ENCODE measurements at places on chromosomes 3 and 15.

- DNase-seq, result no peak
Measured at GRCh38 chr3:157023226-157023625, 136.7 kb downstream of the CCNL1 start.

- DNase-seq, result peak; percentile 50
Measured at GRCh38 chr15:50302581-50302980, 37.1 kb upstream of the HDC start.

DNA sequence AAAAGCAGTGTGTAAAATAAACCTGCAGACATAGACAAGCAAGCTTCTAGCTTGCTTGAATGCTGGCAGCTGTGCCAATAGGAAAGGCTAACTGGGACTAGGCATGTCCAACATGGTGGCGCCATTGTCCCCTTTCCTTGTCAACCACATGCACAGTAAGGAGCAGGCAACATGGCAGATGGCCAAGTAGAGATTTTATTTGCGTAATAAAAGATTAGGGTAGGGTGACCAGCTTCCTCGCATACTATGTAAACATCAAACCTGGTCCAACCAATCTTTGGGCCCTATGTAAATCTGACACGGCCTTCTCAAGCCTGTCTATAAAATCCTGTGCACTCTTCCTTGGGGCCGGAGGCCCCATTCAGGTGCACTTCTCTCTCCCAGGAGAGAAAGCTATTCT is 575.4 kb upstream of the GOLIM4 start:
- no peak for DNase-seq

GRCh38 chr3:100334488-100335351 is at the start of gene NIT2:
Gene NIT2 (plus strand): TSS chr3:100334757. CDS start chr3:100334792, 35 bp downstream.
- DNase-seq, result peak; percentile 94

DNA sequence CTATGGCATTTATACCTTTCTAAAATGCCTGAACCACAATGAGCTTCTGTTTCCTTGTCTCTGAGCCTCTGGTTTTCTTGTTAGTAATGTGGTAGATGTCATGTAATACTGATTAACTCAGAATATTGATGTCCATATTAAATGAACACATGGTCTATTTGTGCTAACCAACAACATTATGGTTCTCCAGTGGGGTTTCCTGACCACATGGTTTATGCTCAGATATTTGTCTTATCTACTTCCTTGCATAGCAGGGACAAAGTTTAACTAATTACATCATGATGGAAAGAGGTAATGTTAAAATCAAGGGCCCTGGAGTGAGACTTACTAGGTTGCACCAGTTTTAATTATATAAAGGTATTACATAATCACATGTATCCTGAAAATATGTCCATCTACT is 62.6 kb upstream of the SCN10A start:
- DNase-seq, result no peak

DNA sequence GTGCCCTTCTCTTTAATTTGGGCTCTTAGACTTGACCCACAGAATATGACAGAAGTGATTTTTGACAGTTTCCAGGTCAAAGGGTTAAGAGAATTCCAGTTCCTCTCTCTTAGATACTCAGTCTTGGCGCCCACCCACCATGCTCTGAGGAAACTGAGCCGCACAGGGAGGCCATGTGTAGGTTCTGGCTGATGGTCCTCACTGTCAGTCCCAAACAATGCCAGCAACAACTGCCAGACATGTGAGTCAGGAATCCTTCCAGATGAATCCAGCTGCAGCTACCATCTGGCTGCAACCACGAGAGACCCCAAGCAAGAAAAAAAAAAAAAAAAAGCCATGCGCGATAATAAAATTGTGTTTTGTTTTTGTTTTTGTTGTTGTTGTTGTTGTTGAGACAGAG is 326.6 kb downstream of the MAGI1 start:
- no peak for DNase-seq

DNA sequence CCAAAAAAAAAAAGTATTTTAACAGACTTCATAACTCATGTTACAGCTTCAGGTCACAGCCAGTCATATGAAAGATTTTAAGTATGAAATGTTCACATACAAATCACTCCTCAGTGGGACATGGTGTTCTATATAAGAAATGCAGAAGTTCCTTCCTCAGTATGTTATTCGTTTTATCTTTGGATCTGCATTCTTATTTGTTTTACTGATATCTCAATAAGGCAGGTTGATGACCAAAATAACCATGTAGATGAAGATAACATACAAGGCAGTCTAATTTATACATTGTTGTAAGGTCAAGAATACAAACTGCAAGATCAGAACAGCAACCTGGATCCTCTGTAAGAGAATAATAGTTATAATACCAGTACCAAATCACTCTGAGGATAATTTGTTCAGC is 75.6 kb downstream of the CHAC1 start:
- no peak for DNase-seq

GRCh38 chr15:29669823-29670222 is 152.4 kb downstream of the TJP1 start:
- DNase-seq, result no peak

DNA sequence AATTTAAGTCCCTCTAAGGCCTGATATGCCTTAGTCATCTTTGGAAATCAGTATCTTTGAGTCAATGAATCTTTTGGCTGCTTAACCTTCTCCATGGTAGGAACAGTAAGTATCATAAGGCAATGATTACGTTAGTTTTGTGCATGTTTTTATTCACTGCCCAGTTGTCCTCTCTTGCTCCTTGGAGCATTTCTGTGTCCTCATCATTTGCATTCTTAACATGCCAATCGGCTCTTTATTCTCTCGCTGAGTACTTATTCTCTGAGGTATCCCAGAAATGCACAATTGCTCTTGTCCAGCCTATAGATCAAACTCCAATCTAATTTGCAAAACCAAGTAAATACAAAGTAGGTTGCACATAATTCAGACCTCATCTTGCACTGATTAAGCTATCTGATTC is 405.0 kb upstream of the IL12A start:
- DNase-seq, result no peak

GRCh38 chr3:15783361-15783969 is 14.3 kb downstream of the ANKRD28 start:
- no peak for DNase-seq

- DNase-seq, result no peak
Measured at GRCh38 chr3:27311400-27311799, 57.8 kb downstream of the NEK10 start.

DNA sequence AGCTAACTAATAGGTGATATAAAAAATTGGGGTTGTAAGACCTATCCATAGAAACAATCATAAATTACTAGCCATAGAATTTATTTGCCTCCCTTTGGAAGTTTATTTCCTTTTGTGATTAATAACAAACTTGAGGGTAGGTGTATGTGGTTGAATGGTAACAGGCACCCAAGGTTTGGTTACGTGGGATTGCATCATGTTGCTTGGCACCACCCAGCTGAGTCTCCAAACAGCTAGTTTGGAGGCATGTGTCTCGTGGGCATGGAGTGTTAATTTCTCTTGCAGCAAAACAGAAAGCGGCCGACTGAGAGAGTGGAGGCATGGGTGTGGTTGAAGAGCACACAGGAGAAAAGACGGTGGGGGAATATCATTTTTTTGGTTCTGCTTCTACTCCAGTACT is 441.4 kb downstream of the CNTN4 start:
- DNase-seq, result no peak

DNA sequence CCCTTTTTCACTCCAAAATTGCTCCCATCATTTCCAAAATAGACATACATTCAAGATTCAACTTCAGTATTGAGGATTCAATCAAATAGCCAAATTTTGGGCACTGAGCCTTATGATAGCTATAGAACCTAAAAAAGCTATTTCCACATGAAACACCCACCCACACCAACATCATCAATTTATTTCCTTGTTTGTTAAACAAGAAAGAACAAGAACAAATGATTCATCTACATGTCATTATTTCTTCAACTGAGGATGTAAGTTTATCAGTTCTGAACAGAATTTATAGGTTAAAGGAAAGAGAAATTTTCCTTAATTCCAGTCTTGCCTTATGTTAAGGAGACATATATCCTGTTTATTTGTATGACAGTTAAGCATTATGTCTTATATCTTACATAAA is 32.2 kb downstream of the DPPA2 start:
- no peak for DNase-seq

GRCh38 chr3:135513106-135514059 is 452.1 kb upstream of the PPP2R3A start:
- DNase-seq, result no peak
